ENCODE measurements at places on chromosomes 11 and 22.

DNA sequence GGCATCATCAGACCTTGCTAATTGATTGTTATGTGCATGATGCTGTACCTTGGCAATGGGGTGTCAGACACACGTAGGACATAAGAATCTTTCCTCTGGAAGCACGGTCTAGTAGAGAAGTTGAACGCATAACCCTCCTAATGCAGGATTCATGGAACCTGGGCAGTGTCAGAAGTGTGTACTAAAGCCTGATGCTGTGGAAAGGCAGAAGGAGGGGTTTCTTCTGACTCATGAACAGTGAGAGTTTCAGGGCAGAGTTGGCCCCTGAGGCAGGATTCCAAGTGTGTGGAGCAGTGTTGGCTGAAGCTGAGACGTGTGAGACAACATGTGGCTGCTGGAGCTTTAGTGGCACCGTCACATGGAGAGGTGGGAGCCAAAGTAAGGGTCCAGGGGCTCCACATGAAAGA, 3.5 kb downstream of the PANX1 start:
- no peak for DNase-seq

GRCh38 chr22:35197071-35197470, 60.2 kb upstream of the HMGXB4 start:
- DNase-seq: no peak

DNA sequence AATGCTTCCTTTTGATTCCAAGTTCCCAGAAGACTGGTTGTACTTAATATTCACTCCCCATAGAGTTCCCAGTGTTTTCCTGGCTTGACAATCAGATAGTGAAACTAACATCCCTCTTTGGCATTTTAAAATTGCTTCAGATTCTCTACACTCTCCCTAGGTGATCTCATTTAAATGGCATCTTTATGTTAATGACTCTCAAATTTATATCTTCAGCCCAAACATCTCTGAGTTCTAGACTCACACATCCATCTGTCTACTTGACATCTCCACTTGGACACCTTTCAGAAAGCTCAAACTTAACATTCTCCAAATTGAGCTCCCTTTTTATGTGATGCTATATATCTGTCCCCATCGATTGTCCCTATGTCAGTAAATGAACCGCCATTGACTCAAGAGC, 232.0 kb downstream of the NTM start:
- DNase-seq: no peak

DNA sequence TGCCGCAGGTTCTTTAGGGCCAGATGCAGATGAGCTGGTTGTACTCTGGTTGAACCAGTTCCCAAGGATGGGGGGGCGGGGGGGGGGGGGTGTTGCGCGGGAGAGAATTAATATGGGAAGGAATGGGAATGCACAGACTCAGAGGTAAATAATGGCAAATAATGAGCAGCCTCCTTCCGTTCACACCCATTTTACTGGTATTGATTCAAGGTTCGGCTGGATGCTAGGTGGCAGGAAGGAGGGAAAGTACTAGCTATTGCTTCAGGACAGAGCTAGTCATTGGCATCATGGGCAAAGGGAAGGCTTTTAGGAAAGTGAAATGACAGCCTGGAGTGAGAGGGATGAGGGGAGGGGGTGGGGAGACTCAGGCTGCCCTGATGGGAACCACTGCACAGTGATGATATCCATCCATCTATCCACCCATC, at the start of gene VSTM5:
TSS of gene VSTM5 (minus strand) at position 25 of the 425 bp plus-strand sequence. CDS start 116 bp downstream, outside the sequence.
- no peak for DNase-seq

DNA sequence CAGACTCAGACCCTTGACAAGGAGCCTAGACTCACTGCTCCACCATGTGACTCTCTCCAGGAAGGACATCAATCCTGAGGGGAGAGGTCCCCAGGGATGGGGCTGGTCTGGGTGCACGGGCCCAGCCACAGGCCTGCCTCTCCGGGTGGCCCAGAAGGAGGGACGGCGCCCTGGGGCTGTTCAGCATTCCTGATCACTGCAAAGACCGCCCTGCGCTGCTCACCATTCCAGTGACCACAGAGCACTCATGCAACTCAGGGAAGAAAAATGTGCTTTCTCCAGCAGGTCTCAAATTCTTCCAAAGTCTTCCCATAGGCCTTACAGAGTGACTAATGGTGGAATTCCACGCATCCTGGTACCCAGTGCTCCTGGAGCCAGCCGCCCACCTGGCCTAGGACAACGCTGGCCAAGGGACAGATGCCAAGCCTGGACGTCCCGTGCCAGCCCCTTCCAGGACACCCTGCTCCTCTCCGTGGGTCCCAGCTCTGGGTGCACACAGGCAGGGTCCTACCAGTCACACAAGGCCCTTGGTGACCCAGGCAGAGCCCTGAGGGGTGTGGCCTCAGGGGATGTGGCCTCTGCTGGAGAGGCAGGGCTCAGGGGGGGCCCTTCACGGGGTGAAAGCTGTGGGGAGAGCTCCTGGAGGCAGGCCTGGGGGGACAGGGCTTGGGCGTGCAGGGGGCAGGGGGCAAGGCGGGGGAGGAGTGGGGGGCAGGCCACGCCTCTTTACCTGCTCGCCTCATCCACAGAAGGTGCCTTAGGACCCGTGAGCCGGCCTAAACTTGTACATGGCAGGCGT, 178.8 kb downstream of the IGLL1 start:
- DNase-seq: no peak

GRCh38 chr22:44272401-44272771, 40.4 kb downstream of the SHISAL1 start:
- DNase-seq: no peak

Data from activated CD4-positive, alpha-beta T cell treated with anti-CD3 and anti-CD28 coated beads, Interleukin-10, Interleukin-2, amounts not matched to agents 100 ng/mL and 50 ng/mL, durations not matched to agents 16 hours and 8 hours (primary cell).